ENCODE measurements at places on chromosomes 2 and 18. TPM values are rescaled to one million over a fixed set of nuclear protein-coding genes. Genes with fewer than 3 reads are reported as not detected.

GRCh38 chr2:104233591-104233990, 620.3 kb upstream of the POU3F3 start:
- H3K27me3 ChIP-seq: peaks cover 2% of the 10 kb centered on the region
- no peaks in the 10 kb centered on the region for H3K36me3 ChIP-seq
- DNase-seq: no peak
- H3K27ac ChIP-seq: no peak overlapping the region

DNA sequence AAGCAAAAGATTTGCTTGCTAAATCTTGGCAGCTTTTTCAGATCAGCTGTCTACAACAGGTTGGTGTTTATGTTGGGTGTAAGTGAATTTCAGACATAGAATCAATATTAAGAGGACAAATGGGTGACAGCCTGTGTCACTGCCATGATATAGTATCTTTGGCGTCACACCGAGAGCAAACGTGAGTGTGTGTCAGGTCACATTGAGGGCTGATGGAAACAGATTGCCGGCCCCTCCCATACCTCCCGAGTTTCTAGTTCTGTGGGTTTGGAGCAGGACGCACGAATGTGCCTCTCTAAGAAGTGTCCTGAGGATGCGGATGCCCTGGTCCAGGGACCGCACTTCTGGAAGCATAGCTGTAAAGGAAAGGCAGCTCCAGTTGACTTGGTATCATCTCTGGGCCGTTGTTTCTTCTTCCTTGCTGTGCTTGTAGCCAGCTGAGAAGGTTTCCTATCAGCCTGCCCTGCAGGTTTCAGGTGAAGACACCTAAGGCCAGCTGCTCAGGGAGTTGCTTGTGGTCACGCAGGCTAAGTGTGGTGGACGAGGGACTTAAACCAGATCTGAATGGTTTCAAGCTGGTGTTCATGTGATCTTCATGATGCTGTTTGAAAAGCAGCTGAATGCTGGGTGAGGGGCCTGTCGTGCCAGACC, 6.4 kb downstream of the AGAP1 start:
- no peak overlapping the region for H3K4me3 ChIP-seq
- peaks cover 54% of the 10 kb centered on the region for H3K4me1 ChIP-seq
- no peaks in the 10 kb centered on the region for H3K36me3 ChIP-seq
- peak overlapping the region; percentile 60 for H3K27ac ChIP-seq
- no peak for DNase-seq

Gene NGEF
- total RNA-seq: 0.20 TPM

Gene MOGAT1
- total RNA-seq: not detected

Gene ABCG5
- not detected for total RNA-seq

Gene ARHGAP28
- total RNA-seq: 0.74 TPM

Measured in HFFc6 (cell line).